ENCODE measurements at places on chromosomes 2 and 18.

DNA sequence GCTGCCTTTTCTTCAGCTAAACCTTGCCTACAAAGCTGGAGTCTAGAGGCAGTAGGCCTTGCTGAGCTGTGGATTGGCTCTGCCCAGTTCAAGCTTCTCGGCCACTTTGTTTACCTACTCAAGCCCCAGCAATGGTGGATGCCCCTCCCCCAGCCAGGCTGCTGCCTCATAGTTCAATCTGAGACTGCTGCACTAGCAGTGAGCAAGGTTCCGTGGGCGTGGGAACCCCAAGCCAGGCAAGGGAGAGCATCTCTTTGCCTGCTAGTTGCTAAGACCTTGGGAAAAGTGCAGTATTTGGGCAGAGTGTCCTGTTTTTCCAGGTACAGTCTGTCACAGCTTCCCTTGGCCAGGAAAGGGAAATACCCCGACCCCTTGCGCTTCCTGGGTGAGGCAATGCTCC lies 68.9 kb downstream of the VAPA start:
- no peak for DNase-seq

DNA sequence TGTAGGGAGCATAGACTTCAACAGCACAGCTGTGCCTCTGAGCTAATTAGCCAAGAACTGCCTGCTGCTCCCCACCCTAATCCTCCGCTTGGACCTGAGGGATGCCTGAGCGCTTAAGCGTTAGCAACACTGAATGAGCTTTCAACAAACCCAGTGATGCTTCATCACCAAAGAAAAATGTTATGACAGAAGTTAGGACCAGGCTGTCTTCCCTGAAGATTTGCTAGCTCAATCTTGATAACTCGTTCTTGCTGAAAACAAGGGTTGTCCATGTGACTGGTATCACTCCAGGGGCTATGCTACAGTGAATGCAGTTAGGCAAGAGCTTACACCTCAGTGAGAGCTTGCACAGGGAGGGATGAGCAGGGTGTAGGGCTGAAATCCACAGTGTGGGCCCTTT lies 190.7 kb upstream of the SIX2 start:
- no peak for DNase-seq

GRCh38 chr18:55224086-55224625 lies 264.9 kb upstream of the CCDC68 start:
- no peak for DNase-seq

DNA sequence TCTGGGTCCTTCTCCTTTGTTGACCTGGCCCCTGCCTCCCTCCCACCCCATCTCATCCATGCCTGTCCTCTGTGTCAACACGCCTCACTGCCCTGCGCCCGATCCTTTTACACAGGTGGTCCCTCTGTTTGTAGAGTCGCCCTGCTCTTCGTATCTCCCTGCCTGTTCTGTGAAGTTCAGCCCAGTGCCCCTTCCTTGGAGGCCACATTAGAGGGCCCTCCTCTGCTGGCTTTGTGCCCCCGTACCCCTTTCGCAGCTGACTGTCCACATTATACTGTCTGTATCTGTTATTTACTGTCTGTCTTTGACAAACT lies 25.5 kb downstream of the ASAP2 start:
- no peak for DNase-seq

DNA sequence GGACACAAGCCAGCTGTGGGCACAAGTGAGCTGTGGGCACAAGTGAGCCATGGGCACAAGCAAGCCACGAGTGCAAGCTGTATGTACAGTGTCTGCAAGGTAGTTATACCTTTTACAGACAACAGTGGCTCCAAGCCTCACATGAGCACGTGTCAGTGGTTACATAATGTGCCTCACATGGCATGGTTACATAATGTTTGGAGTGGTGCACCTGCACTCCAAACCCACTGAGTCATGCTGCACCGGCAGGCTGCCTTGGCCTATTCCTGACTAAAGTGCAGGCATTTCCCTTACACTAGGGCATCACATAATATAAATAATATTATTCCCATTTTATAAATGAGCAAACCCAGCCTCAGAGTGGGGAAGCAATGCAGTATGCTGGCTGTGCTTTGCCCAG lies 62.6 kb downstream of the MARCO start:
- DNase-seq, result no peak

DNA sequence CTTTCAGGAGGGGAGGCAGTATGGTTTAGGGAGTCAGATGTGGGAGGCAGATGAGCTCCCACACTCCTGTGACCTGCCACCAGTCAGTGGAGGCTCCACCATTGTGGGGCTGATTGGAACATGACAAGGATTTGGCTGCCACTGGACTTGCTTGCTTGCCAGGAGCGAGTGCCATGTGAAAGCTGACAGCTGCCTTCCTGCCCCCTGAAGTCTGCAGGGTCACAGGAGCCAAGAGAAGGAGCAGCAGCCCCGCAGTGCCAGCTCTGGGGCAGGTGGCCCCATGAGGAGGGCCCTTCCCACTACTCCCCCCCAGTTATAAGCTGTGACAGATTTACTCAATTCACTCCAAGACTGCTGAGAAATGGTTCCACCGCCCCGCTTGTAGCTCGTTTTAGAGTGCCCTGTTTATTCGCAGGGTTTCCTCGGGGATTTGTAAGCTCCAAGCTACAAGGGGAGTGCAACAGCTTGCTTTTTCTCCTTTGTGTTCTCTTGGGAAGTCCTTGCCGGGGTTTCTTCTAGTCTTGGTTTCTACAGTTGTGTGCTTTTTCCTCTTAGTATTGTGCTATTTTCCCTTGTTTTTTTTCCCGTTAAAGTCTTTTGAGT lies 414.3 kb downstream of the MEIS1 start:
- DNase-seq, result no peak

GRCh38 chr2:196516564-196516963 lies 123.0 kb upstream of the CCDC150 start:
- DNase-seq, result no peak

DNA sequence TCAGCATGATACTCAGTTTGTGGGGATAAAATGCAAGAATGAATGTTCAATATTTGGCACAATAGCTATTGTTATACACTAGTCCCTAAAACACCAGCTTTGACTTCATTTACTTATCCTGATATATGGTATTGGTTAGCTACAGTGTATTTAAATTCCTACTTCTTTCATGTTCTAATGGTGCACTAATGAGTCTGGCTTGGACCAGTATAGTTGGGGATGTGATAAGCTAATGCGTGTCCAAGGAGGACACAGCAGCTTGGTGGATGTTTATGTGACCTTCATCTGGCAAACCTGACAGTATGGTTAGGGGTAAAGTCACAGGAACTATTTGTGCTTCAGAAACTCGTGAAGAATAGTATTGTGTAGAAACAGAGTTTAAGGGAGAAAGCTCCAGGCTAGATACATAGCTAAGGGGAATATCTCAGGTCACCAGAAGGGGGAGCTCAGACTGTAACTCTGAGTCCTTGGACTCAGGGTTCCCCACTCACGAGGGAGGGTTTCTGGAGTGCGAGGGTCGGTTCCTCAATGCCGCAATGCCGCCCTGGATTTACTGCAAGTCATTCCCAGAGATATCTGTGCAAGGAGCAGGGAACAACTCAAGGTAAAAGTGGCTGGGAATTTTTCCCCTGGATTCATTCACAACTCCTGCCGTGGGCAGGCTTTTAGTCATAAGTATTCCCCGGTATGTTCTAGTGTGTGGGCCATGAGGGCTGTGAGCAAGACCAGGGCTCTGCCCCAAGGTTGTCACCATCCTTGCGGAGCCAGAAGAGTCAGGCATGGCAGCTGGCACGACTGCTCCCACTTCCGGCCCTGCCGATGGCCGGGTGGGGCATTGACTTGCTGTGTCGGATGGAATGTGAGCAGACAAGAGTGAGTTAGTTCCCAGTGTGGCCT lies 14.5 kb downstream of the IL1R2 start:
- no peak for DNase-seq

DNA sequence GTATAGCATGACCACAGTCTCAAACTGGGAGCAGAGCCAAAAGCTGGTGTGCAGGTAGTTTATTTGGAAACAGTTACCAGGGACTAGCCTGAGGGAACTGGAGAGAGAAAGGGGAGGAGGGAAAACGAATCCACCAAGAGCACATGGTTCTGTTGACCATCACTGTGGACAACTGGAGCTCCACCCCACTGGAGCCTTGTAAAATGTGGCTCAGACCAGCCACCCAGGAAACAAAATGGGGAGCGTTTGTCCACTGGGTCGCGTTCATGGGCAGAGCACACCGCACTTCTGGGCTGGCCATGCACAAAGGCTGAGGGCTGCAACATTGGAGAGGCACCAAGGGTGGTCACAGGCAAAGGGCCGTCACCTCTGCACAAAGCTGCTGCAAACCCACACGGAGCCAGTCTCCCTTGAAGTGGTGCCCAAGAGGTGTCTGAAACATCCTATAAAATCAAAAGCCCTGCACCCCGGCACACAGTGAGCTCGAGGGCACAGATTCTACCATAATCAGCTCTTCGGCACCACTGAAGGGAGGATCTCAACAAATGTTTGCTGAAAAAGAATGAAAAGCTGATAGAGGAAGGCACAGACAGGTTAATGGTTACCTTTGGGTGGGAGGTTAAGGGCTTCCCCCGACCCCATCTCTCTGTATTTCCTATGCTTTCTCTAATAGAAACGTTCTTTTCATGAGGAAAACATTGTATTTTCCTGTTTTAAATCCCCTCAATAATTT lies 192.9 kb downstream of the INHBB start:
- no peak for DNase-seq

DNA sequence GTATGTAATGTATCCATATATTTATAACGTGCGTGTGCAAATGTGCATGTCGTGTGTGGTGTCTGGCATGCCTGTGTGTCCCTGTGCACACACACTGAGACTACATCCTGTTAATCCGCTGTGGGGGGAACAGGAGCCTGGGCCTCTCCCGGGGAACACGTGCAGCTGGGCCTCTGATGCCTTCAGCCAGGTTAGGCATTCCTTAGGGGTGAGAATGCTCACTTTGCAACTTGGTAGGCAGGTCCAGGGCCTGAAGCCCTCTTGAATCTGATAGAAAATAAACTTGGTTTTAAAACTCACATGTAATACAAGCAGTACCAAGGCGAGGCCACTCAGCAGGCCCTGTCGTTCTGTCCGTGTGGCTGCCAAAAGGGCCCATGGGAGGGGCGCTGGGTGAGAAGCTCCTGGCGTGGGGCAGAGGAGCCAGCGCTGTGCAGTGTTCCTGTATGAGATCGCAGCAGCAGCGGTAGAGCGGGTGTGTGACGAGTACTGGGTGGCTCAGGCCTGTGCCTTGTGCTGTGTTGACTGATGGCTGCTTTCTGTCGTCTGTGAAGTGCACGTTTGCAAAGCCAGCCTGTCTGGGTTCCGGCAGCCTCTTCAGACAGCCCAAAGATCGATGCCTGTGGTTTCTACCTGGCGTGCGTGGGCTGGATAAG lies 16.2 kb downstream of the SALL3 start:
- no peak for DNase-seq

DNA sequence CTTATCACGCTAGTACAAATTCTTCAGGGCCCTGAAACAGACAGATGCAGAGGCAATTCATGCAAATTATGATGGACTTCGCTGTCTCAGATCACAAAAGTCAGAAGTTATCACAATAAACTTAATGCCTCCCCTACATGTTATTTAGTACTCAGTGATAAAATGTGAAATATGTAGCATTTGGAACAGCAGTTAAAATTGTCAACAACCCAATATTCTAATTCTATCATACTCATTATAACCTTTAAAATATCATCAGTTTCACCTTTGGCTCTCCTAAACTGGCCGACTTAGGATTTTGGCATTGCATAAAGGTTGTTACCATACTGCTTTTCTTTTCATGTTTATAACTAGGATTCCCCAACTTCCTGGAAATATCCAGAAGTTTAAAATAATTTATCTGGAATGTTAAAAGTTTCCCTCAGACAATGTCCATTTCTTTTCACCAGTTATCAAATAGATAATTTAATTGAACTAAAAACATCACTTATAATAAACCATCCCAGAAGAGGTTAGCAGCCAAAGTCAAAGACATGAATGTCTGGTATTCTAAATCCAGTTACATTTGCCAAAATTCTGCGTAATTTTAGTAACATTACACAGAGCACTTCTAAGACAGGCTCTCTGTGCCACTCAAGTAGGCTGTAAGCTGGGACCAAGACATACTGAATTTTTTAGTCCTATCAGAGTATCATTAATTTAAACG lies 239.8 kb downstream of the RBM43 start:
- DNase-seq, result no peak

GRCh38 chr2:64716569-64716968 lies 62.9 kb upstream of the SERTAD2 start:
- DNase-seq, result no peak

DNA sequence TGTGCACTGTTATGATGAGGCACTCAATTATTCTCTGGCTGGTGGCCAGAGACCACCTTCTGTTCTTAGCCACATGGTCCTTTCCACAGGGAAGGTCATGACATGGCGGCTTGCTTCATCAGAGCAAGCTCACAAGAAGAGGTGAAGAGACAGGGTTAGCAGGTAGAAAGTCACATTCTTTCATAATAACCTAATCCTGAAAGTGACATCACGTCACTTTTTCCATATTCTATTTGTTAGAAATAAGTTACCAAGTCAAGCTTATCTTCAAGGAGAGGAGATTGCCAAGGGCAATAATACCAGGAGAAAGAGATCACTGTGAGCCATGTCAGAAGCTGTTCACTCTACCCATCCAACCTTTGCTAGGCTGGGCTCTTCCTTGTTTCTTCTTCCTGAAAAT lies 139.4 kb downstream of the OSR1 start:
- no peak for DNase-seq

DNA sequence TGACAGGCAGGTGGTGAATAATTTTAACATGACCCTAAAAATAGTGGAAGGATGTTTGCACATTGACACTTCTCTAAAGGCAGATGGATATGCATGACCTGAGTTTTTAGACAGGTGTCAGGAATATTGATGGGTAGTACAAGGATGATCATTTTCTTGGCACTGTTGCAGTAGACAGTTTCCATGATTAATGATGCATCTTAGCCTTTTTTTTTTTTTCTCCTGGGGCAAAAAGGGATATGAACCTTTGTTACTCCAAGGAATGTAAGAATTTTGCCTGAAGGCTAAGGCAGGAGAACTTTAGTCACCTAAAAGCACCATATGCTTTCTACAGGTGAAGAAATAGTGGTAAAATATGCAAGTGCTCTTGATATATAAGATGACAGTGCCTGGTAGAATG lies 136.3 kb upstream of the CAVIN2 start:
- no peak for DNase-seq

DNA sequence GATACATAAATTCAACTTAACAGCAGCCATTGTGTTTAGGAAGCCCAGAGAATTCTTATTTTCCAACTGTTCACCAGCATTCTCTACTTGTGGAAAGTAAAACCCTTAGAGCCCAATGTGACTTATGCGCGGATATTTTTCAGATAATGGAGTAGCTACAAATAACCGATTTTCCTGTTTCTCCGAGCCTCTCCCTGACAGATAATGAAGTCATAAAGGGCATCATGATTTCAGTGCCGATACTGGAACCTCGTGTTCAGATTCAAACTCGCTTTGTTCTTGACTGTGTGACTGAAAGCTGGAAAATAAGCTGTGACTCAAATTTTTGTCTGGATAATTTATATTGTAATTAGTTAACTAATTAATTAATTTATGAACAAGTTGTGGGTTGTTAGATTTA lies 228.2 kb downstream of the VAPA start:
- DNase-seq, result no peak
